ENCODE measurements at places on chromosomes 6 and 20.

DNA sequence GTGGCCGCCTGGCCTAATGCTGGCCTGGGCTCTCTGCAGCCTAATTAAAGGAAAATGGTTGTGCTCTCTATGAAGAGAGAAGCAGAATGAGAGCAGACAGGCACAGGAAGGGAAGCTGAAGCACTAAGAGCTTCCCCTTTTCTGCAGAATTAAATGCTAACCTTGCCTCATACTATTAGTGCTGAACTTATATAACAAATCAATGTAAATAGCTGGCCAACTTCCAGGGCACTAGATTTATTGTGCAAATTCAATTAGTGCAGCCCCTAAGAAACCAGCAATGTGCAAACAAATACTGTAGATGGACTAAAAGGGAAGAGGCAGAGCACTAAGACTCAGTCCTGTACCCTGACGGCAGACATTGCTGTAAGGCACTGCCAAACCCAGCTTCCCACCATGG, 36.1 kb upstream of the INSM1 start:
- no peak for DNase-seq

- peak; percentile 32 for DNase-seq
Measured at GRCh38 chr20:37226889-37227288, 34.7 kb downstream of the GHRH start.

GRCh38 chr6:142444376-142444775, 142.6 kb downstream of the ADGRG6 start:
- DNase-seq, result peak; percentile 23

- DNase-seq, result no peak
Measured at GRCh38 chr6:87684895-87685654, 17.0 kb downstream of the AKIRIN2 start.

- DNase-seq, result peak; percentile 60
Measured at GRCh38 chr6:72861059-72861458, 239.2 kb downstream of the KCNQ5 start.

DNA sequence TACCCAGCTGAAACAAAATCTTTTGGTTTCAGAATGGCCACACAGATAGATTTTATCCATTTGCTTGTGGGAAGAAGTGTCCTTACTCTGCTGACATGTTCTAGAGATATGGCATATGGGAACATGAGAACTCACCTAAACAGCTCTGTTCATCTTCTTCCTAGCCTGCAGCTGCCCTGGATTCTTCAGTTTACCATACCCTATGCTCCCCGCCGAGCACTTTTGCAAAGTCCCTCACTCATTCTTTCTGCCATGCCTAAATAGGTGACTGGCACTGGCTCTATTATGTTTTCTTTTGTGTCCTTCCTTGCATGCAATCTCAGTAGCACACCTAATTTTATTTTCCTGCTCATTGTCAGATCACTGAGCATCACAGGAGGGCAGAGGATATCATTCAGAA, 293.7 kb upstream of the RSPO3 start:
- DNase-seq, result no peak

DNA sequence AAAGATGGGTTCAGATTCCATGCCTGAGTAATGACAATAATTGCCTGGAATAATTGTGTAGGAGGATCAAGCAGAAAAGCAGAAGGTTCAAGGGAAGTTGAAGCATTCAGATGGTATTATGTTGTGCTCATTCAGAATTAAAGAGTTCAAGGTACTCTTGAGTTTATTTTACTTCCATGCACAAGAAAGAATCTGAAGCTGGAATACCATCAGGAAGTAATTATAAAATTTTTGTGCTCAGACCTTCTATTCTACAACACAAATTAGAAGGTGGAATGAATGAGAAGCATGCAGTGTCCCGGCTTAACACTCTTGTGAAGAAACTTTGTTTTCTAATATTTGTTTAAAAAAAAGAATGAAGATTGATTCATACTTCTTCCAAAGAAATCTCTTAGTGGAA, 139.4 kb upstream of the ENPP5 start:
- no peak for DNase-seq

- peak; percentile 40 for DNase-seq
Measured at GRCh38 chr6:145562771-145563615, 172.3 kb downstream of the EPM2A start.

DNA sequence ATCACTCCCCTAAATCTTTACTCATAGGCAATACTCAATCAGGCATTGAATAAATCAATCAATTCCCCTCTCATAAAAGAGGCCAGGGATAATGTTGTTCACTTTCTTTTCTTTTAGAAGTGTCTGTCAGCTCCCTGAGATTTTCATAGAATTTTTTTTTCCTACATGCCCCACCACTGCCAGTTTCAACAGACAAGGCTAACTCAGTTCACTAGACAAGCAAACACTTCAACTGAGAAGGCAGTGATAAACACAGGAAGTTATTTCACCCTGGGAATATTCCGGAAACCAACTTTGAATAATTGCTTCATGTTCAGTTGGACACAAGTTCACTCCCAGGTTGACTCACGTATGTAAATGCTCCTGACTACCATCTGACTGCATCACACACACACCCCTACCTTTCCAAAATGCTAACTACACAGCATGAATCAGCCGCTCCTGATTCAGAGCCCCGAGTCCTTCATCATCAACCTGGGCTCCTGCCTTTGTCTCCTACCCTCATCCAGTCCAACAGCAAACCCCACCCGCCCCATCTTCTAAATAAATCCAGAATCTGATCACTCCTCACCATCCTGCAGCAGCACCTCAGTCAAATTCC, 143.9 kb downstream of the BCAS1 start:
- peak; percentile 91 for DNase-seq

GRCh38 chr20:32980131-32980941, 23.9 kb downstream of the SUN5 start:
- DNase-seq, result no peak

DNA sequence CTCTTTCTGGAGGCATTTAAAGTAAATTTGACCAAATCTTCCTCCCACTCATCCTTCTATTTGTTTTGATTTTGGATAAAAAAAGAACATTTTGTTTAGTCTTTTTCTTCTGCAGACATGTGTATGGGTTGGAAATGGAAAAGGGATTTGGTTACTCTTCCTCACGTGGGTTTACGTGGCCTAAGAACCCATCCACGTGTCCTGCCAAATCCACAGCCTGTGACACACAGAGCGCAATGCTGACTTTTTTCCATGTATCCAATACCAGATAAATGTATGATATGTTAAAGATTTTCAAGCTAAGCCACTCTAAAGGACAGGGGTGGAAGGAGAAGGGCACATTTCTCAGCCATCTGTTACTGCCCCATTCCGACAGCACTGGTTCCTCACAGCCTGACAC, 176.5 kb downstream of the COL12A1 start:
- no peak for DNase-seq

- no peak for DNase-seq
Measured at GRCh38 chr20:52008874-52009273, 182.7 kb downstream of the ZFP64 start.

DNA sequence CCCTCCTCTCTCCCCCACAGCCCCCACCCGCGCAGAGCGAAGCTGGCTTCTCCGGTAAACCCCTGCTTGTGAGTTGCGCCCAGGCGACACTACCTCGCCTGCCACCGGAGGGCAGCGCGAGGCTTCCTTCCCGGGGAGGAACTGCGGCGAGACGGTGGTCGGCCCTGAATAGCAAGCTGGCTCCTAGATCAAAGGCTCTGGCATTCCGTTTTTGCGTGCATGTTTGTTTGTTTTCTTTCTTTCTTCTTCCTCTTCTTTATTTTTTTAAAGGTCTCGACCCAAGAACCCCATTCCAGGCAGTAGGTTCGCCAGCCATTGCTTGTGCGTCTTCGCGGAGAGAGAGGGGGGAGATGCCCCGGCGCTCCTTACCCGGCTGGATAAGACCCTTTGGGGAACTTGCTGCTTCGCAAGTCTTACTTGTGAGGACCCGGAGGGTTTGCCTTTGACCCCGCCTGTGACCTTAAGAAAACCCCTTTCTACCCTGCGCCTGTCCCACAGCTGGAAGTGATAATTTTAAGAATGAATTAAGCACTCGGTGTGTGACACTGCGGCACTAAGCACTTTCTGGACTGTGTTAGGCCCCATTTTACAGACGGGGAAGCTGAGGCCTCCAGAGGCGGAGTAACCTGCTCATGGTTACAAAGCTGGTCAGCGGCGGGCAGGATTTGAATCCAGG, 92.7 kb upstream of the SIRPA start:
- peak; percentile 72 for DNase-seq

DNA sequence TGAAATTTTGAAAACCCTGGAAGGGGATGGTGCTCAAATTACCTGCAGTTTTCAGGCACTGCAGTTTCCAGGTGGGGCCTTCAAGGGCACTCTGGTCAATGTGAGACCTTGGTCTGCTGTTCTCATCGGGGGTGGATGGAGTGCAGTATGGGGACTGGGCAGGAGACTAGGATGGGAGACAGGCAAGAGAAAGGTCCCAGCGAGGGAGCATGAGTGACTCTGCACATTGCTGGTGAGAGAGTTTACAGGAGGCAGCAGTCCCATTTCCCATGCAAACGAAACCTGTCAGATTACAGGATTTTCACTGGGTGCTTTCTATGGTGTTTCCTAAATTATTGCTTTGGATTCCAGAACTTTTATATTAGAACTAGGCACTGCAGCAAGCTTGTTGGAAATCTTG, 73.5 kb upstream of the DTNBP1 start:
- DNase-seq, result no peak

Data from EH (cell line).